ENCODE measurements at places on chromosomes 6 and 20. TPM values are rescaled to one million over a fixed set of nuclear protein-coding genes. Genes with fewer than 3 reads are reported as not detected.

Gene FAM110A
- 9.9 TPM for polyA plus RNA-seq

Gene RRAGD
- polyA plus RNA-seq: 7.0 TPM

Gene EEF1A2
- polyA plus RNA-seq: 1.3 TPM

Gene SRSF6
- polyA plus RNA-seq: 49.4 TPM

Gene SNX9
- polyA plus RNA-seq: 18.1 TPM

Gene LCA5
- 4.2 TPM for polyA plus RNA-seq

Gene ZFP57
- 1.3 TPM for polyA plus RNA-seq

Gene CRISP3
- not detected for polyA plus RNA-seq

Gene ADGRF1
- polyA plus RNA-seq: not detected

Gene FRMD1
- polyA plus RNA-seq: 2.0 TPM

Gene BPIFA1
- polyA plus RNA-seq: not detected

Gene DZANK1
- polyA plus RNA-seq: 6.1 TPM

Gene AGER
- polyA plus RNA-seq: 3.4 TPM

Gene ACSS1
- 1.1 TPM for polyA plus RNA-seq

Gene DNMT3B
- polyA plus RNA-seq: 726 TPM

Gene PRR18
- polyA plus RNA-seq: not detected

Gene GCLC
- 13.3 TPM for polyA plus RNA-seq

Gene BNIP5
- polyA plus RNA-seq: not detected

Gene SMPD2
- polyA plus RNA-seq: 5.6 TPM

Gene KIF16B
- polyA plus RNA-seq: 5.5 TPM

Gene NPEPL1
- 17.8 TPM for polyA plus RNA-seq

Gene SEC63
- polyA plus RNA-seq: 124 TPM

Gene HSPA1L
- polyA plus RNA-seq: 0.44 TPM

Gene TBX18
- polyA plus RNA-seq: not detected

Gene KHDRBS2
- polyA plus RNA-seq: 3.2 TPM

Gene BYSL
- 30.3 TPM for polyA plus RNA-seq

Gene HLA-DQA2
- not detected for polyA plus RNA-seq

Gene ZBTB9
- 13.5 TPM for polyA plus RNA-seq

Gene HLA-B
- polyA plus RNA-seq: 102 TPM

Gene CASS4
- polyA plus RNA-seq: not detected

Gene HTR1E
- not detected for polyA plus RNA-seq

Gene COL9A3
- polyA plus RNA-seq: 74.9 TPM

Gene ZNF391
- polyA plus RNA-seq: 10.8 TPM

Gene HRH3
- 1.5 TPM for polyA plus RNA-seq

Gene SOX18
- not detected for polyA plus RNA-seq

Gene EPPIN
- polyA plus RNA-seq: 0.78 TPM
